ENCODE measurements at places on chromosomes 7 and 10.

GRCh38 chr10:113476191-113476590 lies 76.7 kb upstream of the HABP2 start:
- no peak for DNase-seq

DNA sequence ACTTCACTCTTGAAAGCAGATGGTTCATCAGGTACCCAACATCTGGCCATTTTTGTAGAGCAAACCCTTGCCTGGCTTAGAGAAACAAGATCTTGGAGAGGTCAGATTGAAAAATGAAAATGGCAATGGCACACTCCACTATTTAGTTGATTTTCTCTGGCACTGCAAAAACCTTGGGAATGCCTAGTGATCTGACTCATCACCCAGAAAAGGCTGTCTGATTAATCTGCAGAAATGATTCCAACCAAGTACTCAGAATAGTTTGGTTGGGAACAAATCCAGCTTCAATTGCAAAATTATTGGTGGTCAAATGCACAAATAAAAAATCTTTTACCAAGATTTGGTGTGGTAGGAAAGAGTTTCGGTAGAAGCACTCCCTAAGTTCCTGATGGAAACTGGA lies 351.2 kb downstream of the PHTF2 start:
- DNase-seq: no peak

- DNase-seq: no peak
Measured at GRCh38 chr7:134174795-134175261, 47.7 kb downstream of the LRGUK start.

- no peak for DNase-seq
Measured at GRCh38 chr7:27389496-27389895, 146.9 kb downstream of the EVX1 start.

DNA sequence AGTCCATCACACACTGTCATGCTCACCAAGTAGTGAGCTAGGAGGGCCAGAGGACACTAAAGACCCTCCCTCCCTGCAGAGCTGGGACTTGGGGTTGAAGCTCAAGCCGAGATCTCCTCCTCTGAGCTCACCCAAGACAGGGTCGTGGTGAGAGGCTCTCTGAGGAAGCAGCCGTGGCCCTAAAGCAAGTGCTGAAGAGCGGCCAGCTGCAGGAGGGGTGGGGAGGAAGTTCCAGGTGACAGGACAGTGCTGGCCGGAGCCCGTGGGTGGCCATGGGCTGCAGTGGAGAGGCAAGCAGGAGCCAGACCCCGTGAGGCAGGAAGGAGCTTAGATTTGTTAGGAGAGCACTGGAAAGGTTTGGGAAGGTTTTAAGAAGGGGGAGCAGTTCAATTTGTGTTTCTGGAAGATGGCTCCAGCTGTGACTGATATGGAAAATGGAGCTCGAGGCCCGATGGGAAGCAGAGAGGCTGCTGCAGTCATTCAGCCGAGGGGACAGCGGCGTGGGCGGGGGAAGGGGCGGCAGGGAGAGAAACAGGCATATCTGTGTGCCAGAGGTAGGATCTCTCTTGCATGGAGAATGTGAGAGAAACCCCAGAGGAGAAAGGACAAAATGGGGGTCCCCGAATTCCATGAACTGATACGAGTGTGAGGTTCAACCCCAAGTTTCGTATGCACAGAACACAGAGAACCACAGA lies 26.9 kb upstream of the DNAAF5 start:
- no peak for DNase-seq

- no peak for DNase-seq
Measured at GRCh38 chr7:132475669-132476116, 100.6 kb downstream of the PLXNA4 start.

DNA sequence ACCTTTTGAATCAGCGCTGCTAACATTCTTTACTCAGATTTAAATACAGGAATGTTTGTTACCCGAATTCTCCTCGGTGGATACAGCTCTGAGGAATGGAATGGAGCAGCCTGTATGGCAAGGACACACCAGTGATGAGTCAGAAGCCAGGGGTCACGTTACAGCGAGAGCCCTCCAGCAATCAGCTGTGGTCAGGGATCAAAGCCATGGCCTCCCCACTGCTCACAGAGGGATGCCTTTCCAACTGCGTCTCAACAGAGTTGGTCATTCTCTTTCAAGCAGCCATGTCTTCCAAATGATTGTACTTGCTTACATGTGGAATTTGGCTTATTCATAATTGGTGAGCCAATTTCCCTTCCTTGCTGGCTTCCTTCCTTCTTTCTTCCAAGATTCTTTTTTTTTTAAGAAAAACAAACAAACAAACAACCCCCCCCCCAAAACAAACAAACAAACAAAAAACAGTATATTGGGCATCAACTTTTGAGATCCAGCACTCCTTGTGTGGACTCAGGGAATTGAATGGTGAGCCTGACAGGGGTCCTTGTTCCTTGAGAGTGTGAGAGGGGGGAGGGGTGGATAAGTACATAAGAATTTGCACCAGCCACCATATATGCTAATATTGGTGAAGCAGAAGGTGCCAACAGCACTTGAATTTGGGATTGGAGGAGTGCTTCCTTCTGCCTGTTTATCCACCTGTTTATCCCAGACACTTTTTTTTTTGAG lies 100.2 kb downstream of the ATXN7L1 start:
- DNase-seq: no peak

DNA sequence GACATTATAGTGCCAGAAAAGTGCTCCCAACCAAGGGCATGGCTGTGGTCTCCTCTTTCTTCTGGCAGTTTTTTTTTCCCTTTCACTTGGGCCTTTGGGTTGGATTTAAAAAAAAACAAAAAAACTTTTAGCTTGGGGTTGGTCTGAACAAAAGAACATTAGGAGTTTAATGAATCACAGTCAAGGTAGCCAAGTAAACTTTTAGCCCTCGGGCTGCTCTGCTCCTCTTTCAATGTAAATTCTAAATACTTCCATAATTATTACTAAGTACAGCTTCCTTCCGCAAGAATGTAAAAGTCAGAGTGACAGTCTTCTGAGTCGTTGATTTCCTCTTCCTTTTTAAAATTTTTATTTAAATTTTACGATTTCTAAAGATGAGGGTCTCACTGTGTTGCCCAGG lies 79.2 kb downstream of the NRF1 start:
- no peak for DNase-seq

- DNase-seq: no peak
Measured at GRCh38 chr7:44150966-44151941, 10.1 kb upstream of the MYL7 start.

DNA sequence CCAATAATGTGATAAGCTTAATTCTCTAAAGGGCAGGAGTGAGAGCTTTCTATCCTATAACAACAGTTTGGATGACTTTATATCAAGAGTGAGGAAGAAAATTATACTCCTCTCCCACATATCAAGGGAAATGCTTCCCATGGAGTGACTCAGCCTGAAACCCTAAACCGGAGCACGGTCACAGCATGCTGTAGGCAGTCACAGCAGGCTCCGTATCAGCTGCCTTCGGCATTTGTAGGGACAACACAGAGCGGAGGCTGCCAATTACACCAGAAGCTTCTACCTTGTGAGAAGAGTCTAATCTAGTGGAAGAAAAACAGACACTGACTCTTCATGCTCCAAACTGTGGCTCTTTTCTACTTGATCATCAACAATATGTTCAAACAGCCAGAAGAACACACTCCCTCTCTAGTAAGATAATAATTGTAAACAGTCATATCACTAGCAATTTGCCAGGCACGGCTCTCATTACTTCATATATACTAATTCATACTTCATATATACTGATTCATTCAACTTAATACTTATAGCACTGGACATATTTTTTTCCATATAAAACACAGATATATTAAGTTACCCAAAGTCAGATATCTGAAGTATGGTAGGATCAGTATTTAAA lies 65.9 kb downstream of the DGKB start:
- DNase-seq: no peak

GRCh38 chr10:74867351-74867750 lies 41.0 kb downstream of the KAT6B start:
- DNase-seq: no peak

- DNase-seq: no peak
Measured at GRCh38 chr10:14580671-14581332, 193.9 kb downstream of the FAM107B start.

GRCh38 chr7:11665357-11665756 lies 166.6 kb downstream of the THSD7A start:
- DNase-seq: no peak

GRCh38 chr7:103711413-103711812 lies 265.4 kb upstream of the SLC26A5 start:
- no peak for DNase-seq

DNA sequence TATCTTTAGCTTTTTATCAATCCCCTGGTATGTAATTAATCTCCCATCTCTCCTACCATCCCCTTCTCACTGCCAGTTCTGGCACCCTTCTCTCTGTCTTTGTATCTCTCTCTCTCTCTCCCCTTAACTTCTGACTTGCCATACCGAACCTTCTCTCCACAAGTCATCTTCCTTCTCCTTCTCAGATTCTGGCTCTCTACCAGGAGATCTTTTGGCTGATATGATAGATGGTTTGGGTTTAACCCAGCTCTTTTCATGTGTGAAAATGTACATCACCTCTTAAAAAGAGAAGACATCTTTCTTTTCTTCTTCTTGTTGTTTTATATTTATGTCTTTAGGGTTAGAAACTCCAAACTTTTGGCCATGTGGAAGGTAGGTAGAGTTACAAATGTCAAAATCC lies 196.7 kb downstream of the HGF start:
- DNase-seq: no peak

DNA sequence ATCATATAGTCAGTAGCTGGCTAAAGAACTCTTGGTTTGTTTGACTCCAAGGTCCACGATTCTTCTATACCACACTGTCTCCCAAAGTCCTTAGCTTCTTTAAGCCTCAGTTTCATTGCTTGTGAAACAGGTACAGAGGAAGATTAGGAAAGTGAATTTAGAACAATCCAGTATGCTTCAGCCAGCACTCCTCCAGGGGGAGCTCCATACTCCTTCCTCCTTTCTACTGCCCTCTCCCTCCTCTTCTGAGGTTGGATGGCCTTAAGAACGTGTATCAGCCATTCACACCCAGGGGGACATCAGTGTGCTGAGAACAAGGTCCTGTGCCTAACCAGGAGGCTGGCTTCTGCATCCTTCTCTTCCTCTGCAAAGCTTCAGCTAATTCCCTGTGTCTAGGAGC lies 54.8 kb upstream of the CALD1 start:
- DNase-seq: no peak

DNA sequence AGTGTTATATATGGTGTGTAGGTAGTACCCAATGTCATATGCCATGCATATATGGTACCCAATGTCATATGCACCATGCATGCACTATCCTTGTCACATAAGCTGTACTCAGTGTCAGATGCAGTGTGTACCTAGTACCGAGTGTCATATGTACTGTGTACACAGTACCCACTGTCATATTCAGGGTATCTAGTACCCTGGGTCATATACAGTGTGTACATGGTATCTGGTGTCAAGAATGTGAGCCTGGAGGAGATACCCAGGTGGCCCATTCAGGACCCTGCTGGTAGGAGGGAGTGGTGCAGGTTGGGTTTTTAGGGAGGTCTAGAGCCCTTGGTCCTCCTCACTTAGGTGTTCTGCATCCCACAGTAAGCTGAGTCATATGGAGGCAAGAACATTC lies 1.8 kb downstream of the ZMYND11 start:
- no peak for DNase-seq
